ENCODE measurements at places on chromosomes 1 and 21. TPM values are rescaled to one million over a fixed set of nuclear protein-coding genes. Genes with fewer than 3 reads are reported as not detected.

Gene TNFSF18
- total RNA-seq: not detected

GRCh38 chr1:90922996-90923395 lies 98.8 kb downstream of the ZNF644 start:
- H3K27me3 ChIP-seq: no peaks in the 10 kb centered on the region
- DNase-seq: no peak
- H3K4me3 ChIP-seq: no peak overlapping the region
- H3K27ac ChIP-seq: no peak overlapping the region
- peaks cover 35% of the 10 kb centered on the region for H3K4me1 ChIP-seq

- no peaks in the 10 kb centered on the region for H3K27me3 ChIP-seq
- peaks cover 12% of the 10 kb centered on the region for H3K36me3 ChIP-seq
- H3K4me3 ChIP-seq: no peak overlapping the region
These were observed 64.8 kb downstream of the WARS2 start for GRCh38 chr1:119075614-119076013.

GRCh38 chr1:224141693-224142092 lies 27.8 kb downstream of the FBXO28 start:
- peaks cover 9% of the 10 kb centered on the region for H3K36me3 ChIP-seq
- no peak overlapping the region for H3K4me3 ChIP-seq
- no peaks in the 10 kb centered on the region for H3K27me3 ChIP-seq
- no peak overlapping the region for H3K27ac ChIP-seq
- no peak for DNase-seq
- H3K4me1 ChIP-seq: no peaks in the 10 kb centered on the region

- no peak overlapping the region for H3K27ac ChIP-seq
- no peaks in the 10 kb centered on the region for H3K36me3 ChIP-seq
- no peaks in the 10 kb centered on the region for H3K4me1 ChIP-seq
- DNase-seq: no peak
- H3K4me3 ChIP-seq: no peak overlapping the region
- peaks cover 36% of the 10 kb centered on the region for H3K27me3 ChIP-seq
These were observed 6.9 kb downstream of the PDE4B start for GRCh38 chr1:65799601-65800000.

Data from type B pancreatic cell (in vitro differentiated cells).